ENCODE measurements at places on chromosomes 1 and 21.

- H3K4me1 ChIP-seq = no peaks in the 10 kb centered on the region
- no peak overlapping the region for H3K4me3 ChIP-seq
- no peaks in the 10 kb centered on the region for H3K27me3 ChIP-seq
- H3K27ac ChIP-seq = no peak overlapping the region
Measured at GRCh38 chr1:30372792-30373433, 350.5 kb downstream of the MATN1 start.

GRCh38 chr1:11151114-11151513, 38.0 kb upstream of the ANGPTL7 start:
- no peaks in the 10 kb centered on the region for H3K27me3 ChIP-seq
- no peaks in the 10 kb centered on the region for H3K4me1 ChIP-seq
- no peak overlapping the region for H3K4me3 ChIP-seq

- H3K4me3 ChIP-seq = no peak overlapping the region
- H3K36me3 ChIP-seq = no peaks in the 10 kb centered on the region
- H3K27ac ChIP-seq = no peak overlapping the region
- peaks cover 22% of the 10 kb centered on the region for H3K4me1 ChIP-seq
Measured at GRCh38 chr1:25700626-25701025, 84.0 kb downstream of the MAN1C1 start.

- H3K27ac ChIP-seq = no peak overlapping the region
- H3K4me3 ChIP-seq = no peak overlapping the region
- H3K36me3 ChIP-seq = peaks cover 3% of the 10 kb centered on the region
- H3K4me1 ChIP-seq = peaks cover 7% of the 10 kb centered on the region
- no peak for DNase-seq
- H3K27me3 ChIP-seq = no peaks in the 10 kb centered on the region
Measured at GRCh38 chr1:19720174-19720573, 55.5 kb downstream of the HTR6 start.

DNA sequence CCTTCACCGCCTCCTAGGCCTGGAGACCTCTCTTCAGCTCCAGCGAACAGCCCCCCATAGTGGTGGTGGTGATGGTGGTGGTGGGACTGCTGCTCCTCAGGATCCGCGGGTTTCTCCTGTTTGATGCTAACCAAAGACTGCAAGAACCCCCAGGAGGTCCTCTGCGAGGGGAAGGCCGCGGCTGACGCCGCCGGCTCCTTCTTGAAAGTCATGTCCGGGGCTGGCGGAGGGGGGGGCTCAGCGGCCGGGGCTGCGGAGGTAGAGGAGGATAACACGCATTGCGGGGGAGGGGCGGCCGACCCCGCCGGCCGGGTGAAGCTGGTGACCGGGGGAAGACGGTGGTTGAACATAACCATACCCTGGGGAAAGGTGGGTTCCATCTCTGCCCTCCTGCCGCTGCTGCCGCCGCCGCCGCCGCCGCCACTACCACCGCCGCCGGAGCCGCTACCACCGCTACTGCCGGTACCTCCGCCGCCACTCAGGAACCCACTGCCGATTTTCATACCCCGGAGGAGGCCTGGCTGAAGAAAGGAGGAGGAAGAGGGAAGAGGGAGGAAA, 554 bp downstream of the ZNF281 start:
- H3K4me3 ChIP-seq = peak overlapping the region; percentile 98
- peaks cover 48% of the 10 kb centered on the region for H3K36me3 ChIP-seq
- H3K27ac ChIP-seq = peak overlapping the region; percentile 72
- H3K27me3 ChIP-seq = peaks cover 2% of the 10 kb centered on the region

DNA sequence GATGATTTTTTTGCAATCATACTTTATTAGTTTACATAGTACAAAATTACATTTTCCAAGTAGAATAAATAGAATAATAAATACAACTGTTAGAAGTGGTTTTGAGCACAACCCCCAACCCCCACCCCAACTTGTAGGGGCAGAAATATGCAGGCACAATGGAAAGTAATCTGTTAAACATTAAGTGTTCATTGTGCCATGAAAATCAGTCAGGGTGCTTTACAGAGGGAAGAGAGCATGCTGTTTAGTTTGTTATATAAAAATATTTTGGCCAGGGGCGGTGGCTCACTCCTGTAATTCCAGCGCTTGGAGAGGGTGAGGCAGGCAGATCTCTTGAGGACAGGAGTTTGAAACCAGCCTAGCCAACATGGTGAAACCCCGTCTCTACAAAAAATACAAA, 2.6 kb downstream of the OR10T2 start:
- no peak for DNase-seq
- peaks cover 10% of the 10 kb centered on the region for H3K4me1 ChIP-seq
- no peak overlapping the region for H3K4me3 ChIP-seq
- no peaks in the 10 kb centered on the region for H3K36me3 ChIP-seq
- peaks cover 16% of the 10 kb centered on the region for H3K27me3 ChIP-seq
- no peak overlapping the region for H3K27ac ChIP-seq

- peaks cover 8% of the 10 kb centered on the region for H3K36me3 ChIP-seq
- DNase-seq = peak; percentile 74
- H3K4me1 ChIP-seq = peaks cover 81% of the 10 kb centered on the region
- H3K27me3 ChIP-seq = no peaks in the 10 kb centered on the region
- peak overlapping the region; percentile 53 for H3K4me3 ChIP-seq
Measured at GRCh38 chr1:161185282-161185682, 8.0 kb upstream of the B4GALT3 start.

DNA sequence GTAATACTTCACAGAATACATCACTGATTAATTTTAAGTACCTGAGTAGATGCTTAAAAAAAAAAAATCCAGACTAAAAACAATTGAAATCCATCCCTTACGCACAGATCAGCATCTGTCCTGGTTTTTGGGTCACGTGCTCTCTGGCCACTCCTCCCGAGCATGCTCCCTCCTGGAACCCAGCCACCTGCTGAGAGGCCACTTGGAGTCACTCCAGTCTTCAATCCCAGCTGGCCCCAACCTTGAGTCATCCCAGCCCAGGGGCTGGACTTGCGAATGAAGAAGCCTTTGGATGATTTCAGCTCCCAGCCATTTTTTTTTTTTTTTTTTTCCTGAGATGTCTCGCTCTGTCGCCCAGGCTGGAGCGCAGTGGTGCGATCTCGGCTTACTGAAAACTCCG, 8.9 kb downstream of the MAP1LC3C start:
- no peaks in the 10 kb centered on the region for H3K36me3 ChIP-seq
- DNase-seq = no peak
- H3K27me3 ChIP-seq = peaks cover 1% of the 10 kb centered on the region
- no peaks in the 10 kb centered on the region for H3K4me1 ChIP-seq

DNA sequence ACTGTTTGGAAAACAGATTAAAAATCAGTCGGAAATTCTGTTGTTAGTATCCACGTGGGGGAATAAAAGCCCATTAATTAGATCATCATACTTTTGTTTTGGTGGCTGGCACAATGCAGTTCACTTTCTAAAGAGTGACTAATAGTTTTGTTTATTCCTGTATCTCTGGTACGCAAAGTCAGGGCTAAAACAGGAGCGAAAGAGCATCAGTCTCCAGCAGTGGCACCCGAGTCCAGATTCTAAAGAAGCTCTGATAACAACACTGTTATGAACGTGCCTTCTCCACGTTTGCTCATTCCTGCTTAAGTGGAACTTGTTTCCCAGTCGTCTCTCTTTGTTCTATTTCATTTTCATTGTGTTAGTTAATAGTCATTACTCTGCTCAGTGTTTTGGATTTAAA, 69.6 kb downstream of the HSPA13 start:
- peaks cover 2% of the 10 kb centered on the region for H3K27me3 ChIP-seq
- no peak overlapping the region for H3K4me3 ChIP-seq
- H3K27ac ChIP-seq = no peak overlapping the region
- DNase-seq = no peak
- no peaks in the 10 kb centered on the region for H3K36me3 ChIP-seq
- no peaks in the 10 kb centered on the region for H3K4me1 ChIP-seq

GRCh38 chr1:176494436-176494835, 31.5 kb downstream of the PAPPA2 start:
- no peaks in the 10 kb centered on the region for H3K36me3 ChIP-seq
- peaks cover 2% of the 10 kb centered on the region for H3K27me3 ChIP-seq
- H3K4me1 ChIP-seq = no peaks in the 10 kb centered on the region
- H3K27ac ChIP-seq = no peak overlapping the region
- DNase-seq = no peak

DNA sequence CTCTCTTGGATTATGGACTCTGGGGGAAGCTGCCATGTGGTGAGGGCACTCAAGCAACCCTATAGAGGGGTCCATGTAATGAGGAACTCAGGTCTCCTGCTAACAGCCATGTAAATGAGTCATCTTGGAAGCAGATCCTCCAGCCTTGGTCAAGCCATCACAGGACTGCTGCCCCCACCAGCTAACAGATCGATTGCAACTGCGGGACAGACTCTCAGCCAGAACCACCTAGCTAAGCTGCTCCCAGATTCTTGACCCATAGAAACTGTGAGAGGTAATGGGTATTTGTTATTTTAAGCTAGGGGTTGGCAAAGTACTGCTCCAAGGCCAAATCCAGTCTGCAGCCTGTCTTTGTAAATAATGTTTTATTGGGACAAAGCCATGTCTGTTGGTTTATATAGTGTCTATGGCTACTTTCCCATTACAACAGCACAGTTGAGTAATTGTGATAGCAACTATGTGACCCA, 27.6 kb upstream of the MAP3K7CL start:
- H3K4me1 ChIP-seq = peaks cover 5% of the 10 kb centered on the region
- no peak overlapping the region for H3K27ac ChIP-seq
- peaks cover 4% of the 10 kb centered on the region for H3K36me3 ChIP-seq
- no peak overlapping the region for H3K4me3 ChIP-seq

- no peaks in the 10 kb centered on the region for H3K4me1 ChIP-seq
- H3K4me3 ChIP-seq = no peak overlapping the region
- H3K27ac ChIP-seq = no peak overlapping the region
- no peaks in the 10 kb centered on the region for H3K36me3 ChIP-seq
- peaks cover 4% of the 10 kb centered on the region for H3K27me3 ChIP-seq
- no peak for DNase-seq
Measured at GRCh38 chr1:100722221-100722620, 2.7 kb downstream of the VCAM1 start.

- no peaks in the 10 kb centered on the region for H3K36me3 ChIP-seq
- no peaks in the 10 kb centered on the region for H3K4me1 ChIP-seq
- no peak overlapping the region for H3K27ac ChIP-seq
- DNase-seq = no peak
- H3K4me3 ChIP-seq = no peak overlapping the region
Measured at GRCh38 chr1:190147616-190148015, 330.0 kb downstream of the BRINP3 start.

DNA sequence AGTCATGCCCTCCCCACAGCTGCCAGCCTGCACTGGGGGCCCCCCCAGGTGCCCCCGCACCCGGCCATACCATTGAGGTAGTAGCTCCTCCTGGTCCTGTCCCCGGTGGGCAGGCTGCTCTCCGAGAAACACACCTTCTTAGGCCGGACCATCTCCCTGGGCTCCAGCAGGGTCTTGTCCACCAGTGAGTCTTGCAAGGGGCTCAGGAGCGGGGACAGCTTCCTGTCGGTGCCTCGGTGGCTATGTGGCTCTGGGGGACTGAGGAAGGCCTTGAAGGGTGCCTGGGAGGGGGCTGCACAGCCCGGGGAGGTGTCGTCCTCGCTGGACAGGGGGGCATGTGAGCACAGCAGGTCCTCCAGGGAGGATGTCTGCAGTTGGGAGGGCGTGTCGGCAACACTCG, 12.9 kb upstream of the FTCD start:
- H3K27ac ChIP-seq = no peak overlapping the region
- H3K4me3 ChIP-seq = no peak overlapping the region
- DNase-seq = no peak
- H3K36me3 ChIP-seq = no peaks in the 10 kb centered on the region
- H3K27me3 ChIP-seq = peaks cover 3% of the 10 kb centered on the region
- H3K4me1 ChIP-seq = no peaks in the 10 kb centered on the region

GRCh38 chr1:241962153-241962552, 4.6 kb downstream of the BECN2 start:
- H3K4me1 ChIP-seq = no peaks in the 10 kb centered on the region
- DNase-seq = no peak
- H3K4me3 ChIP-seq = no peak overlapping the region
- H3K27me3 ChIP-seq = no peaks in the 10 kb centered on the region
- H3K27ac ChIP-seq = no peak overlapping the region

- no peak overlapping the region for H3K27ac ChIP-seq
- no peaks in the 10 kb centered on the region for H3K36me3 ChIP-seq
- no peaks in the 10 kb centered on the region for H3K4me1 ChIP-seq
- no peaks in the 10 kb centered on the region for H3K27me3 ChIP-seq
- DNase-seq = no peak
Measured at GRCh38 chr1:189357317-189357716, 1120.3 kb downstream of the BRINP3 start.

DNA sequence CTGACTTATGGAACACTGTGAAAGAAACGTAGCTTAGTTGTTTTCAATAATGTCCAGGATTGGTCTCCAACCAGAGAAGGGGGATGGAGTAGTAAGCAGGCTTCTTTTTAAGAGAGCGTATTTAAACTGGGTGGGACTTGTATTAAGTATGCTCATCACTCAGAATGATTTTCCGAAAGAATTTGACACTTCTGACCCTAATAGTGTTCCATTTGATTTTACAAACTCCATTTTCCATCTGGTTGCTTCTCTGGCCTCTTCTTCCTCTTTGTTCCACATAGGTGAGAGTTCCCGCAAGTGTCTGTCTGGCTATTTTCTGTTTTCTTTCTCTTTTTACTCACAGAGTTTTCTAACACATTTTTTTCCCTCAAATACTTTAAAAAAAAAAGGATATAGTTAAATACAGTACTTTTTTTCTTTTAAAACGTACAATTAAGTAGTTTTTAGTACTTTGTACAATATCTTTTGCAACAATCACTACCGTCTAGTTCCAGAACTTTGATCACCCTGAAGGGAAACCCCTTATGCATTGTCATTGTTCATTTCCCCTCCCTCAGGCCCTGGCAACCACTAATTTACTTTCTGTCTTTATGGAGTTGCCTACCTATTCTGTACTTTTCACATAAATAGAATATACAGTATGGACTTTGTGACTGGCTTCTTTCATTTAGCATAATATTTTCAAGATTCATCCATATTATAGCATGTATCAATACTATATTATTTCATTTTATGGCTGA, 67.0 kb downstream of the RASAL2 start:
- H3K27ac ChIP-seq = no peak overlapping the region
- no peaks in the 10 kb centered on the region for H3K36me3 ChIP-seq
- H3K4me1 ChIP-seq = no peaks in the 10 kb centered on the region
- DNase-seq = no peak

DNA sequence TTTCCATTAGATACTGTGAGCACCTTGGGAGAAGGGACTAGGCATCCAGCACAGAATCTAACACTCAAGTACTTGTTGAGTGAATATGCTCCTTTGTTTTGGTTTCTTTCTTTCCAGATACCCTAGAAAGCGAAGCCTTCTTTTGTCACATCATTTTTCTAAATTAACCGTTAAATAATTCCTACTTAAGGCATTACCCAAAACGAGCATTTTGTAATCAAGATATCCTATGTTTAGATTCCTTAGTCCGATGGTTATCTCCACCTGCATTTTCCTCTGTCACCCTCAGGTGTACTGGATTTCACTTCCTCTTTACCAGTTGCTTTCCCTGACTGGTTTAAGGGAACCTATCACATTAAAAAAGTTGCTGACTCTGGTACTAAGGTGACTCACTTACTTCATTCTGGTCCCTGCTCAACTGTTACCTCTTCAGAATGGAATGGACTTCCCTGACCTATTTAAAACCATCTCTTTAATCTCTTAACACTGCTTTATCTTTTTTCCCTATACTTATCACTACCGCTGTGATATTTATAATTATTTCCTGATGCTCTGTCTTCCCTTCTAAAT, 3.2 kb downstream of the B3GALNT2 start:
- peaks cover 43% of the 10 kb centered on the region for H3K4me1 ChIP-seq
- no peak overlapping the region for H3K27ac ChIP-seq
- DNase-seq = no peak
- peaks cover 8% of the 10 kb centered on the region for H3K36me3 ChIP-seq
- H3K4me3 ChIP-seq = no peak overlapping the region
- H3K27me3 ChIP-seq = peaks cover 5% of the 10 kb centered on the region
